NCI-H1092 (cell line): ENCODE measurements at places on chromosomes 4 and X.
A peak's percentile ranks its signal among the peaks of the same experiment; 100 is the strongest.

- no peak for DNase-seq
Measured at GRCh38 chrX:63250253-63250868, 100.8 kb downstream of the SPIN4 start.

DNA sequence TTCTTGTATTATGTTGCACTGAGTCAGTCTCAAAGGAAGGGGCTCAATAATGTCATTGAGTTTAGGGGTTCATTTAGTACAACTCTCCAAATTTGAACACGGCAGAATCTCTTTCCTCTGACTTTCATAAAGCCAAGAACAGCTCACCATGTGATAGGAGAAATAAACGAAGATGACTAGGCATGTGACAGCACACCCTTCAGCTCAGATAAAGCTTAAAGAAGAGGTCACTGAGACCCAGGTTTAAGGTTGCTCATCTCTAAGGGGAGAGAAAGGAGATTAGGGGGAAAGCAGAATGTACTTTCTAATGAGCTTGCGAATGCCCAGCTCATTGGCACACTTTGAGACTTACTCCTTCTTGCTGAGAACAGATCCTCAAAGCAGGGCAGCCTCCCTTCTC, 89.0 kb downstream of the PLAC1 start:
- DNase-seq, result no peak

GRCh38 chr4:3174371-3175338, 74.3 kb upstream of the MSANTD1 start:
- DNase-seq, result peak; percentile 12

GRCh38 chr4:128444544-128445302, 157.1 kb upstream of the PGRMC2 start:
- DNase-seq, result no peak

DNA sequence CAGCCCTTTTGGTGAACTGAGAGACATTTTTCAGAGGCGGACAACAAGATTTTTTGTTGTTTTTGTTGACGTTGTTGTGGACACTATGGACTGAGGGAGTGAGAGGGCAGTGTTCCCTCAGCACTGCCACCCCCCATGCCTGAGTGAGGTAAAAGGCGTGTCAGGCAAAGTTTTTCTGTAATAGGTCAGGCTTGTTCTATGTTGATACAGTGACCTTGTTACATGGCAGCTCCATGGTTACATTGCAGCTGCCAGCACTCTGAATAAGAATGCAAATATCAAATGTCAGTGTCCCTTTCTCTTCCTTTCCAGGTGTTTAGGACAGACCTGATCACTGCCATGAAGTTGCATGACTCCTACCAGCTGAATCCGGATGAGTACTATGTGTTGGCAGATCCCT, 36.6 kb downstream of the JADE1 start:
- peak; percentile 9 for DNase-seq
